ENCODE measurements at places on chromosomes 5 and 9.

DNA sequence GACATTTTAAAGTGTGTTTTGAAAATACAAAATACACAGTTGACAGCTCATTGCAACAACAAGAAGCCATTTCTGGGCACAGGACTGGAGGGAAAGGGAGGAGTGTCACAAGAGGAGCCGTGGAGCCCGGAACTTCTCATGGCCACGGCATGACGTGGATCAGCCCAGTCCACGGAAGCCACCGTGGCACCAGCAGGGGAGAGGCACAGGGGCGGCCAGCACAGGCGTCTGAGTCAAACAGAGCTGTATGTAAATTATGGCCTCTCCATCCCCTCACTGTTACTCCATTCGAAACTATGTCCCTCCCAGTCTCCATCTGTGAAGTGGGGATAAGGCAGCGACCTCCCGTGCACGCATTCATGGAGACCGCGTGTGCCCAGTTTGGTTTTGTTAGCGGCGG is 165.6 kb upstream of the IRX2 start:
- no peak for DNase-seq

DNA sequence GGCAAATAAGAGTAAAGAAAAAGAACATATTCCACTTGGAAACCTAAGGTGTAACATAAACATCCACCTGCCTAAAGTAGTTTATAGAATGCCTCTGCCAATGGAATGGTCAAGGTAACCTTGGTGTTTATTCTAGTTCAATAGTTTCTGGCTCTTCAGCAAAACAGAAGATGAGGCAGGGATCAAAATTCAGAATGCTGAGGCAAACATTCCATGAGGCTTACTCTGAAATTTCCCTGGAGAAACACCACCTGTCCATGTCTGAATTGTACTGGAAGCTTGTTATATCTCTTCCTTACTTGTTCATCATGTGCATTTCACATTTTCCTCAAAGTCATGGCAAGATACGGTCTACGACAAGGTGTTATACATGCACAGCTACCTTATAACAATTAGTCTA is 1862.4 kb upstream of the ACO1 start:
- DNase-seq, result no peak

- DNase-seq, result no peak
Measured at GRCh38 chr9:112618385-112619009, 99.4 kb downstream of the INIP start.

- no peak for DNase-seq
Measured at GRCh38 chr9:91043811-91044175, 242.2 kb downstream of the SYK start.

- no peak for DNase-seq
Measured at GRCh38 chr5:636951-637350, 24.8 kb downstream of the CEP72 start.

DNA sequence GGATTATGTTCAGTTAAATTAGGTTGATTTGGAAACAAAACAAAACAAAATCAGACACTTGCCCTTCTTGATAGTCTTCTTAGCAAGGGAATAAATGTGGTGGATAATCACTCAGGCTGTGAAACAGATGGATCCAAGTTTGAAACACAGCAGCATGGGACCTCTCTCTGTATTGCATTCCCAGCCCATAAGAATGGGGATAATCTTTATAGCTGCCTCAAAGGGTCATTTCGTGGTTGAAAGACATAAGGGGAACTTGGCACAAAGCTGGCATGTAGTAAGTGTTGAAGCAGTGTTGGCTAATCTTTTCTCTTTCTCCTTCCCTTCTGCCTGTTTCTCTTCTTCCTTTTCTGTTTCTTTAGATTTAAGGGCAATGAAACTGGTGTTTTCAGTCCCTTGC is 333.9 kb upstream of the TLE4 start:
- peak; percentile 44 for DNase-seq

DNA sequence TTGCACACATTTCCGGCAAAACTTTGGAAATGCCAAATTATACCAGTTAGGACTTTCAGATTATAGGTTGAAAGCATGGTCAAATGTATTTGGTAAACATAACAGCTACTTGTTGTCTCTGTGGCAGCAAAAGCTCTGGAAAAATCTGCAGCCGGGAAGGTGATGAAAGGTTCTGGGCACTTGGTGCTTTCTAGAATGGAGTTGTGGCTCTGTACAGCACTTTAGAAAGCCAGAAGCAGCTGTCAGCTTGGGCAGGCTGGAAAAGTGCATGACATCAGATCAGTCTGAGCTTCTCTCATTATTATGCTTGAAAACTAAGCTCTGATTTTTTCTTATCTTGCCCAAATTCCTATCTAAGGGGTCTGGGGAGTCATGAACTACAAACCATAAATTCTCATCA is 118.6 kb upstream of the MAST4 start:
- DNase-seq, result no peak

DNA sequence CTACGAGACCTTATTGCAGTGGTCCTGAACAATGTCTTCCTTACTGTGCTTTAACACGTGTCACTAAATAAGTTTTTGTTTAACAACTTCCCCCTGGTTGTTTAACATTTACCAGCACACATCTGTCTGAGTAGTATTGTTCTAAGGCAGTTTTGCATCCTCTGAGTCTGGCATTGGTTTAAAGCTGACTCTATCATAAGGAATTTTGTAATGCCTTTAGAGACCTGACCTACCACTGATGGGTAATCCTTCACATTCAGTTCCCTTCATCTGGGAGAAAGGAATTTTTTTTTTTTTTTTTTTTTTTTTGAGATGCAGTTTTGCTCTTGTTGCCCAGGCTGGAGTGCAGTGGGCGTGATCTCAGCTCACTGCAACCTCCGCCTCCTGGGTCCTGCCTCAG is 20.0 kb upstream of the PCAT7 start:
- DNase-seq, result peak; percentile 5

- DNase-seq, result no peak
Measured at GRCh38 chr5:137688210-137688840, 47.6 kb downstream of the KLHL3 start.

DNA sequence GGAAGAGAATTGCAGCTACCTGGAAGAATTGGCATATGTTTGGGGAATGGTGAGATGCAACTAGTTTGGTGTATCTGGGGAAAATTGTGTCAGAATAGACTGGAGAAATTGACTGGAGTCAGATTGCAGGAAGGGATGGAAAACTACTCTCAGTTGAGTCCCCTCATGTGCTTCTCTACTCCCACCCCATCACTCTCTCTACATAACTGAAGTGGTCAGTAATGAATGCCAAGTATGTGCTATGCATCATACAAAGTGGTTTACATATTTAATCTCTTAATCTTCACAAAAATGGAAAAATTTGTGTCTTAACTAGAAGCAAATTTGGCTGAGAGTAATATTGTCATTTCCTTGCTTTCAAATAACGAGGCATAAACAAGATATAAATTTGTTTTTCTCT is 146.4 kb upstream of the TNC start:
- DNase-seq, result peak; percentile 82

- DNase-seq, result peak; percentile 1
Measured at GRCh38 chr9:71487061-71487460, 281.3 kb downstream of the CEMIP2 start.

DNA sequence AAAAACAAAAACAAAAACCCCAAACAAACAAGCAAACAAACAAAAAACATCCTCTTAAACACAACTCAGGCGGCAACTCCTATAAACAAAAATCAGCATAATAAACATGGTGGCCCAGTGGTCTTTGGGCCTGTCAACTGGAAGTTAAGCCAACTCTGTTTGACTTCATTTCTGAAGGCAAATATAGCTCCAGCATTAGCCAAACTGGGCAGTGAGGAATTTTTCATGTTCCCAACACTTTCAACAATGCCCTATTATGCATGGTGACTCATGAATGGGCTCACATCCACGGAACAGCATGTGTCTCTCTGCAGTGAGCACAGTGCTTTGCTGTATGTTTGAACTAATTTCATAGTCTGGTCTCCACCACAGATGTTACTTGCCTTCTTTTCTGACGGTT is 143.9 kb upstream of the STC2 start:
- DNase-seq, result peak; percentile 96

- DNase-seq, result peak; percentile 27
Measured at GRCh38 chr5:112419986-112420864, 1.1 kb upstream of the EPB41L4A start.

DNA sequence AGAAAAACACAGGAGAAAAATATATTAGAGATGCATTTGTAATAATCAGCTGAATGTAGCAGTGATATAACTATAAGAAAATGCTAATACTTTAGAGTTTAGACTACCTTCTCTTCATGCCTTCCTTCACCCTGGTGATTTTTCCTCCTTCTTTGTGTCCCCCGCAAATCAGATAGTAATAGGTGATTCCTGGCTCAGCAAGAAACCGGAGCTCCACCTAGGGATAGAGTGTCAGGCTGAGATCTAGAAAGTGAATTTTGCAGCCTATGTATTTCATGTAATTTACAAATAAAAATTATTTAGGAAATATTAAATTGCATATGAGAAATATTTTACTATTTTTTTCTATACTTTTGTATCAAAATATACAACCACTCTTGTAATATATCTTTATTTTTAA is 109.8 kb upstream of the ST8SIA4 start:
- no peak for DNase-seq

- DNase-seq, result peak; percentile 65
Measured at GRCh38 chr9:111161015-111161415, 122.7 kb upstream of the LPAR1 start.

DNA sequence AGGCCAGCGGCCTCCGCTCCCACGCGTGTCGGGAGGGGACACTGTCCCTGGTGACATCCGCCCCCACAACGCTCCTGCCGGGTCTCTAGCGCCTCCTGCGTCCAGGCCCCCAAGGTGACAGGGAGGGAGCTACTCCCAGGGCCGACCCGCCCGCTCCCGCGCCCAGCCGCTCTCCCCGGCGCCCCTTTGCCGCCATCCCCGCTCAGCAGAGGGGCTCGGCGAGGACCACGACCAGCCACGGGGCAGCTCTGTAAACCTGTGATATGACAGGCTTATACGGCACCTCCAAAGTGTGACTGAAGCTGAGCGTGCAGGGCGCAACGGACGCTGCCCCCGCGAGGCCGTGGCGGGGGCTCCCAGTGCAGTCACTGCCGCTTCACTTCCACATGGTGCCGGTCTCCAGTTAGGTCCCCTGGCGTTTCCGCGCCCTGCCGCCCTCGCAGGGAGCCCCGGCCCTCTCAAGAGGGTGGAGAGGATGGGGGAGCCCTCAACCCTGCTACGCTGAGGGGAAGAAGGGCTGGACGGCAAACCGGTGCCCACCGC is 978 bp upstream of the ADCY2 start:
- DNase-seq, result no peak

GRCh38 chr9:16337322-16338029 is 533.0 kb downstream of the BNC2 start:
- peak; percentile 90 for DNase-seq

DNA sequence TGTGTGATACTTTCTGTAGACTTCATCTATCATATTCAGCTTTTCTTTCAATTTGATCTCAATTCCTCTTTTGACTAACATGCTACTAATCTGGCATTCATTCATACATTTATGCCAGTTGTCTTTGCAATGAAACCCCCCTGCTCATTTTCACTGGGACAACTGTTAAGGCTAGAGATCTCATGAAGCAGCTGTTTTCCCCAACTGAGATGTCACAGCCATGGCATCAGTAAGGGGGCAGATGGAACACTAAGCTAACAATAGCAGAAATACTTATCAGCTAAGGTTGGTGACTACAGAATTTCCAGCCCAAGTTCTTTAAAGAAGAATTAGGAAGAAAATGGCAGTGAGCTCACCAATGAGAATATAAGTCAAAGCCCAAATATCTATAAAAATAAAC is 9.4 kb downstream of the TMED7 start:
- DNase-seq, result no peak

- no peak for DNase-seq
Measured at GRCh38 chr5:115522832-115523403, 21.7 kb downstream of the FEM1C start.

- no peak for DNase-seq
Measured at GRCh38 chr5:166991601-166992000, 1299.8 kb upstream of the WWC1 start.

- DNase-seq, result no peak
Measured at GRCh38 chr9:127991757-127992274, 11.0 kb upstream of the EEIG1 start.

DNA sequence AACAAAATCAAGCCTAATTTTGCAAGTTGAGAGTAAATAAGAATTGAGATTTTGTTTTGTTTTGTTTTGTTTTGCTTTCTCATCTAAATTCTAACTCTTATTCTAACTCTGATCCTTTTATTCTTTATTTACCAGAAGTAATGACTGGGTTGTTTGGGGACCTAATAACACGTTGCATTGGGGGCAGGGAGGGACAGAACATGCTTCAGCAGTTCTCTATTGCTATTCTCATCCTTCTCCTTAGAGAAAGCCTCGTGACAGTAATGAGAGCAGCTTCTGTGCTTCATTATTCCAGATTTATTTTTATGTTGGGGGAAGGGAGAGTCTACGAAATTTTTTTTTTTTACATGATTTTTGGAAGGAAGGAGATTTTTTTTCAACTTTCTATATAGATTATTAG is 21.1 kb downstream of the CPEB4 start:
- no peak for DNase-seq

DNA sequence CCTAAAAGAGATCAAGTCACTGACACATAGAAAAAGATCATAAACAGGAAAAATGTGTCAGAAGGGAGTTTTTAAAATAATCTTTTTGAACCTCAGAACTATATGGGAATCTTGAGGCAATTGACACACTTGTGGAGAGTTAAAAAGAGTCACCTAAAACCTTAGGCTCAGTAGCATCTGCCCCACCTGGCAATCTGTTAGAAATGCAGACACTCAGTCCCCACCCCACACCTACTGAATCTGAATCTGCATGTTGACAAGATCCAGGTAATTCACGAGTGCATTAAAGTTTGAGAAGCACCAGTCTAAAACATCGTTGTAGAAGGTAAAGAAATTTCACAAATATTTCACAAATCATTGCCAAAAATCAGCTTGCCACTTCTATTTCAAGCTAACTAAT is 388.3 kb downstream of the NR2F1-AS1 start:
- DNase-seq, result no peak

GRCh38 chr9:127011772-127012171 is 97.2 kb downstream of the RALGPS1 start:
- no peak for DNase-seq

GRCh38 chr5:73493421-73493820 is 4.8 kb upstream of the BTF3 start:
- no peak for DNase-seq

DNA sequence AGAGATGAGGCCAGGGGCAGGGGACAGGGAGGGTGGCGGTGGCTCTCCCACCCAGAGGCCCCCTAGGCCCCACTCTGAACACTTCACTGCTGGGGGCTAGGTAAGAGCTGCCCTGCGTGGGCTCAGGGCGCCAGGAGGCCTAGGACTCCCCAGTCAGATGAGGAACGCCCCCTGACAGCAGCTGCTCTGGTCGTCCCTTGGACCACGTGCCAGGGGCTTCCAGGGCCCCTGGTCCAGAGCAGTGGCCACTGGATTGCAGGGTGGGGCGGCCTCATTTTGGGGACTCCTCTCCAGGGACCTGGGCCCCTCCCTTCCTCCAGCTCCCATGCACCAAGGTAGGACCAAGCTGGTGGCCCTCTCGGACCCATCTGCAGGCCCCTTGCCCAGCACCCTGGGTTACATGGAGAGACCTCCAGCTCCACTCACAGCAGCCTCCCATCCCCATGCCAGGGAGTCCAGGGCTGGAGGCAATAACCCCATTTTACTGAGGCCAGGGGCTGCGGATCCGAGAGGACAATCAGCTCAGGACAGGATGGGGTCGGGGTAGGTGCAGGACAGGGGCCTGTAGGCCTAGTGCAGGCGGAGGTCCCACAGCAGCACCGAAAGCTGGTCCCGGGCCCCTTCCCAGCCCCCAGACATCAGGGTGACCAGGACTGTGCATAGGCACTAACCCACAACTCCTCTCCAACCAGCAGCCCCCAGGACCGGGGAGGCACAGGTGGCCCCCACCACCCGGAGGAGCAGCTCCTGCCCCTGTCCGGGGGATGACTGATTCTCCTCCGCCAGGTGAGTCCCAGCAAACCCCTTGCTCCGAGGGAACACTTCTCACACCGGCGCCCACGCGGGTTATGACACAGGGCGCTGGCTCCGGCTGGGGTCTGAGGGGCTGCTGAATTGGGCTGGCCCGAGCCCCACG is 1.5 kb downstream of the EGFL7 start:
- no peak for DNase-seq

Data from amniotic epithelial cell (primary cell).